ENCODE measurements at places on chromosomes 1 and 21. TPM values are rescaled to one million over a fixed set of nuclear protein-coding genes. Genes with fewer than 3 reads are reported as not detected.

The SH2D5 gene
- polyA plus RNA-seq = 0.22 TPM

The FAM131C gene
- polyA plus RNA-seq = 1.6 TPM

The DENND2C gene
- polyA plus RNA-seq = not detected

The ACOT7 gene
- polyA plus RNA-seq = 93.8 TPM

DNA sequence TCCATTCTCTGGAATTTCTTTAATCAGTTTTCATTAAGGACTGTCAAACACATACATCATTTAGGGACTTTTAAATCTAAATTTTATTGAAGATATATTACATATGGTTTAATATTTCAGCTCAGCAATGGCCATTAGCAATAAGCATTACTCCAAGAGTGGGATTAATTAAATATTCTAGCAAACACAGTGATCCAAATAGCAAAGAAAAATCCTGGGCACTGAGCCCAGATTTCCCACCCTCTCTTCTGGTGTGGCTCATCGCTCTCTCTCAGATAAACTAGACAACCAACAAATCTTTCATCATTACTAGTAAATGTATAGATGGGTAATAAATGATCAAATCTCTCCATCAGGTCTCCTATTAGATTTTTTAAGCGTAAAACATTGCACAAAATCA is 53.5 kb upstream of the FOXD3 start:
- no peak for DNase-seq

The FCGR1A gene
- polyA plus RNA-seq = 1.9 TPM

DNA sequence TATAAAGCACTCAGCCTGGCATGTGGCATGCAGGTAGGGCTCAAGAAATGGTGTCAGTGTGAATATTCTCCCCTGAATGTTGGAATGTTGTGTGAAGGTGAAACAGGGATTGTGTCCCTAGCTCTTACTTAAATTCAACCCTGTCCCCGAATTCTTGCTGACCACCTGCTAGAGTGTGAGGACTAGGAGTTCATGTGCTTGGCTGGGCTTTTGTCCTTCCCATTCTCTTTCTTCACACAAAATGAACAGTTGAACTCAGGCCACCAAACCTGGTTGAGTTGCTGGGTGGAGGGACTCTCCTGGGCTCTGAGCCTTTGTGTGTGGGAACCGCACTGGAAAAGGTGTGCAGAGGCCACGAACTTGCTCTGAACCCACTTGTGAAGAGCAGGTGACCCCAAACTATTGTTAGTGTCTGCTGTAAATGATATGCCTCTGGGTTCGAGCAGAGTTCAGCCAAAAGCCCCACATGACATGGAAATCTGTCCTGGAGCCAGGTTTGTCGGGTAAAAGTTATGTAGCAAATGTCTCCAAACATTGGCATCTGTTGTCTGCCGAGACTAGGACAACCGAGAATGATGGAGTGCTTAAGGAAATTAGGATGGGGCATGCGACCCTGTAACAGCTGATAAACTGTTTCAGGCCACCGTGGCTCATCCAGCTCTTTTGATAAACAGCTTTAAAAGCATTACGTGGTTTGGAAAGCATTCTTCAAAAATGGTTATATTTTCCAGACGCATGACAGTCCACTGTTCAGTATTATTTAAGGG is 144.2 kb downstream of the DHRS3 start:
- DNase-seq = no peak

Data from small intestine (tissue), 16 donors.